ENCODE measurements at places on chromosomes 2 and 18.

- no peak for DNase-seq
These were observed 5.3 kb downstream of the EPB41L3 start for GRCh38 chr18:5538544-5538943.

GRCh38 chr18:9771261-9771976, 63.3 kb downstream of the RAB31 start:
- no peak for DNase-seq

- no peak for DNase-seq
These were observed 80.2 kb upstream of the NFU1 start for GRCh38 chr2:69517410-69517809.

- no peak for DNase-seq
These were observed 1.1 kb downstream of the UGT1A1 start for GRCh38 chr2:233761040-233761769.

- DNase-seq: no peak
These were observed 2.0 kb downstream of the WDR35 start for GRCh38 chr2:19987936-19988335.

DNA sequence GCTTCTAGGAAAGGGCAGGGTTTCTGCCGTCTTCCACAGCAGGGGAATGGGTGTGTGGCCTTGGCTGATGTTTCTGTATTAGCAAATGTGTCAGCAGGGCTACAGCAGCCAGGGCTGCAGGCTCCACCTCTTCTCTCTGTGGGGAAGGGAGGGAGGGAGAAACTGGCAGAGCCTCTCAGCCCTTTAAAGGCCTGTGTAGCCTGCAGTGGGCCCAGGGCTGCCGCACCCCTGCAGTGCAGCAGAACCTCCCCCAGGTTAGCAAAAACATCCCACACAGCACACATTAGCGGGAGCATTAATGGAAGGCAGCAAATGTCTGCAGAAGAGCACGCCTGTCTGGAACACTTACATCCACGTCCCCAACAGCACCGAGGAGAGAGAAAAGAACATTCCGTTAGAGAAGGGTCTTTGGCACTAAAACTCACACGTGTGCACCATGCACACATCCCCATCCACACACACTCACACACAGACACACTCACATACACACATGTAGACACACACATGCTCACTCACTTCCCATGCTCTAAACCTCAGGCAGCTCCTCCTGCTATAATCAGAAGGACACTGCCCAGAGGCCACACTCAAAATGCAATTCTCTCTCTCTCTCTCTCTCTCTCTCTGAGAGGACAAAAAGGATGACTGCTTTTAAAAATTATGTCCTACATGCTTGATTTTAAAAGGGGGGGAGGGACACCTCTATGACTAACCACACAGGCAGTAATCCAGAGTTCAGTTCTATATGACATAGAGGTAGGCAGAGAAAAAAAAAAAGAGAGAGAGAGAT, 24.1 kb downstream of the MRPL35 start:
- no peak for DNase-seq

DNA sequence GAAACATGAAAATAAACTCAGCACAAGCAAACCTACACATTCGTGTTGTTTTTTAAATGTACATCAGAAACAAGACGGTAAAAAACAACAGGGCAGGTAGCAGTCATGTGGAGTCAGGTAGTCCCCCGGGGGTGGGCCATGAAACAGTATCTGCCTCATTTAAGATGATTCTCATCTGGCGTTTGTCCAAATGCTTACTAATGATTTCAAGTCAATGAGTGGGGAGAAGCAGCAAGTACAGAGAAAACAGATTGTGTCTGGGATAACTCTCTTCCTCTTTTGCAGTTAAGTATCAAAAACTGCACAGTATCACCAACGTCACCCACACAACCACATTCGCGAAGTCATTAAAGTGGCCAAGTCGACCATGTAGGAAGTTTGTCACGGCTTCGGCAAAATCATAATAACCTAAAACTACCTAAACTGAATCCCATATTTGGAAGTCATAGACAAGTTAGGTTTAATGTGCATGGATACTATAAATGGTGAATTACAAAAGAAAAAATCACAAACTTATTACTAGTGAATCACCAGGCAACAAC, 1.3 kb downstream of the LAPTM4A start:
- no peak for DNase-seq

DNA sequence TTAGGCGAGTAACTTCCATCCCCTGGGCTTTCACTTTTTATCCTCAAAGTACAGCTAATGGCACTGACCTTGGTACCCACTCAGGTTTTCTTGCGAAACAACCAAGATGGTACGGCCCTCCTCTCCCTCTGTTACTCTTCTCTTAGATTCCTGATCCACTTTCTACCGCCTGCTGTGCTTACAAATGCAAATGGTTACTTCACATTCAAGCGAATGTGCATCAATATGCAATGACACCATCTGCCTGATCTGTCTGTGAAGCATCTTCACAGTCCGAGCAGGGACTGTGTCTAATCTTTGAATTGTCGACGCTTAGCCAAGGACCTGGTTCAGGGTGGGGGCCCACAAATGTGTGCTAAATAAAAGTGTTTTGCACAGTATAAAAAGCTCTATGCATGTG, 112.2 kb downstream of the TRIB2 start:
- no peak for DNase-seq

GRCh38 chr2:136392897-136393505, 275.1 kb upstream of the CXCR4 start:
- no peak for DNase-seq

DNA sequence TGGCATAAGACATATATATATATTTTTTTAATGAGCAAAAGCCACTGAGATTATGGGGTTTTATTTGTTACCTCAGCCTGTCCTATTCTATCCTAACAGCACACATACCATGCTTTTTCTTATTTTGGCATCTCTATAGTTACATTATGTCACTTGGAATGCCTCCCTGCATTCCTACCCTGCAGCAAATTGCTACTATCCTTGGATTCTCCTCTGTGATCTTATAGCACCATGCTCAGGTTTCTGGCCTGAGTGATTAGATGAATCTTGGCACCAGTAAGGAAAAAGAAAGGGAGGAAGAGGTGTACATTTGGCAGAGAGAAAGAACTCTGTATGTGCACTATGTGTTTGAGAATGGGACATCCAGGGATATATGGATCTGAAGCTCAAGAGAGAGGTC, 86.3 kb upstream of the PELI1 start:
- no peak for DNase-seq

- no peak for DNase-seq
These were observed 972 bp upstream of the CELF4 start for GRCh38 chr18:37566479-37567060.

DNA sequence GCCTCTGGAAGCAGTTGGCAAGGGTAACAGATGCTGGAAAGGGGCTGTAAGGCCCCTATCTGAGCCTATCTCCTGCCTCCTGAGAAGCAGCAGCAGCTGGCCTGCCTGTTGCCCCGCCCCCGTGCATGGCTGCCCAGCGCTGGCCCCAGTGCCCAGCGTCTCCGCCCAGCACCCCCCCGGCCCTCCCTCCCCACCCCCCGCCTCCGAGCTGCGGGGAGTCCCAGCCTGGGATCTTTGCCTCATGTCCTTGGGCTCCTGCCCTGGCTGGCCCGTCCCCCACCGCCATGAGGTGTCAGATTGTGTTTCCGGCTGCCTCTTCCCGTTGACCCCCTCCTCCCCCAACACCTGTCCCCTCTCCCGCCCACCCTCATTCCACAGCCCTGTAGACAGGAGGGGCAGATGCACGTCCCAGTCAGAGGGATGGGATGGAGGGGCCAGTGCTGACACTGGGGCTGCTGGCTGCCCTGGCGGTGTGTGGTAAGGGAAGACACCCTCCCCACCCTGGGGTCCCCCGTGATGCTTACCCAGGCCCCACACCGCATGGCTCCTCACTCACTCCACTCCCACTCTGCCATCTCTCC, at the start of gene CHRND:
CHRND (plus strand) TSS at position 370 of the 581 bp plus-strand sequence; CDS start at position 426, 56 bp downstream.
- DNase-seq: no peak

DNA sequence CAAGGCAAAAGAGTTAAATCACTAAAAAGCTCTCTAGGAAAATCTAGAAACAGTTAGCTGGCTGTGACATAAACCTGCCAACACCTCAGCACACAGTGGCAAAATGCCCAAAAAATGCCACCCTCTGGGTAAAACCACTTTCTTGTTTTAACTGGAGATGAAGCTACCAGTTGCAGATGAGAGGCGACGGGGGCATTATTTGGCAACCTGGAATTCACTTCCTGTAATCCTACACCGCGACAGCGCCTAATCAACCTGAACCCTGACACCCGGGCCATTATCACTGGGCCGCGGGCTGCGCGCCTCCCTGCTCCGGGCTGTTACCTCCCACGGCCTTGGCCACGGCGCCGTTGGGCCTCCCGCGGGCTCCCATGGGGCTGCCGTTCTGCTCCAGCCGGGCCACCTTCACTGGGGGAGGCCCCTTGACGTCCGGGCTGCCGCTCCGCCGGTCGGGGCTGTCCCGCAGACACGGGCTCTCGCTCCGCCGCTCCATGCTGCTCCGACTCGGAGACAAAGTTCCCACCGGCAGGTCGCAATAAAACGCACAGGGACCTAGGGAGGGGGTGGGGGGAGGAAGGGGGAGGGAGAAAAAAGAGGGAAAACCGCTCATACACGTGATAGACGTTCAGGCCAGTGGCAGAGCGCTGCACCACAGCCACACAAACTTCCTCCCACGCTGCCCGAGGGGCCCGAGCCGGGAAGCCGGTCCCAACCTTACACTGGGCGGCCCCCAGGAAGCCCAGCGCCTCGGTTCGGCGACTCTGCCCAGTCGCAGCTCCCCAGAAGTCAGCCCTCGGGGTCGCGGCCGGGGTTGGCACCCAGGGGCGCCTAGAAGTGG, 2.0 kb downstream of the SATB2 start:
- no peak for DNase-seq

- DNase-seq: no peak
These were observed 80.1 kb upstream of the TFCP2L1 start for GRCh38 chr2:121365061-121365460.

GRCh38 chr2:10514743-10515142, 66.6 kb upstream of the ODC1 start:
- no peak for DNase-seq
